Right renal pelvis (tissue), 4 donors: ENCODE measurements at places on chromosomes 3 and 15.

DNA sequence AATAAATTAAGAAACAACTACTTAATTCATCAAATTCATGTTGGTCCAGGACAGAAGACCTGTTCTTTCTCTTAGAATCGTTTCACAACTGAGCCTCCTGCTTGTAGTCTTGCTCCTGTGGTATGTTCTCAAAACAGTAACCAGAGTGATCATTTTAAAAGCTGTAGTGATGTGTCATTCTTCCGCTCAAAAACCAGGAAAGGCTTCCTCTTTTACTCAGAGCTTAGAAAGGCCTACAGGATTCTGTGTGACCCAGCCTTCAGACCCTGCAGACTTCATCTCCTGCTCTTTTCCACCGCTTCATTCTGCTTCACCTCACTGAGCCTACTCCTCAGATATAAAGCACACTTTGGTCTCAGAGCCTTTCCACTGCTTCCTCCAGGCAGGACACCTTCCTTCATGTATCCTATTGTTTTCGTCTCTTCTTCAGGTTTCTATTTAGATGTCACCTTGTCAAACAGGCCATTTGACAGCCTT, 22.7 kb downstream of the ST6GAL1 start:
- no peak for DNase-seq

- no peak for DNase-seq
Measured at GRCh38 chr3:134832585-134832984, 37.5 kb downstream of the EPHB1 start.

- no peak for DNase-seq
Measured at GRCh38 chr3:15602146-15602536, 596 bp downstream of the BTD start.

DNA sequence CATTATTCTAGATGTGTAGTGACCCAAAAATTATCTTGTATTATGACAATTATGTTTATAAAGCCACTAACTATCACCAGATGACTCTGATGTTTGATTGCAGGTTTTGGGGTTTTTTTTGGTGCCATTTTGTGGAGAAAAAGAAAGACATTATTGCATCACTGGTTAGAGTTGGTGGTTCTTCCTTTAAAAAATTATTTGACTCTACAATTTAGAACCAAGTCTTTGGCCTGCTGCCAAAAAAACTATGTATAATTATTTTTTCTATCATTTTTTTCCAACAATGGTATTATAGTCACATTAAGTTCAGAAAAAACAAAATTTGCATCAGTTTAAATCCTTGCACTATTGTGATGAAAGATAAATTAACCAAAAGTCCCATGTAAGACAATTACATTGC, 258.6 kb upstream of the GRM7 start:
- DNase-seq: no peak

- no peak for DNase-seq
Measured at GRCh38 chr3:172859041-172859440, 108.5 kb downstream of the ECT2 start.

DNA sequence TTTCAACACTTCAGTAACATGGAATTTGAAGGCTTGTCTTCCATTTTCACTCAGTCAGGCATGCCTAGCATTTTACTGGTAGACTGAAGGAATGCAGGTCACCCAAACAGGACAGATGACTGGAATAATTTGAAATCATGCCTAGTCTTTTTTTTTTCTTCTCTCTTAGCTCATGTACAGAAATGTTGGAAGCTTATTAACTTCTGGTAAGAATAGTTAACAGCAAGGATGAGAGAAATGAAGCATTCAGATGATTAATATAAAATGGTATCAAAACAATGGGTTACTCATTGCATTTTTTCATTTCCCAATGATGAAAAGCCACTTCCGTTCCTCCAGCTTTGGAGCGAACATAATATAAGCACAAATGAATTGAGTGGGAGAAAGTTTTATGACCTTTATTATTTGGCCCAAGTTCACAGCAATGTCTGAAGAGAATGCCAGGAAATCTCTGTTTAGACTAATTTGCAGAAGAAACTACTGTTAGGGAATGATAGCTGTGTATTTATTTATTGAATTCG, 431.6 kb upstream of the RASGRP1 start:
- DNase-seq: no peak

DNA sequence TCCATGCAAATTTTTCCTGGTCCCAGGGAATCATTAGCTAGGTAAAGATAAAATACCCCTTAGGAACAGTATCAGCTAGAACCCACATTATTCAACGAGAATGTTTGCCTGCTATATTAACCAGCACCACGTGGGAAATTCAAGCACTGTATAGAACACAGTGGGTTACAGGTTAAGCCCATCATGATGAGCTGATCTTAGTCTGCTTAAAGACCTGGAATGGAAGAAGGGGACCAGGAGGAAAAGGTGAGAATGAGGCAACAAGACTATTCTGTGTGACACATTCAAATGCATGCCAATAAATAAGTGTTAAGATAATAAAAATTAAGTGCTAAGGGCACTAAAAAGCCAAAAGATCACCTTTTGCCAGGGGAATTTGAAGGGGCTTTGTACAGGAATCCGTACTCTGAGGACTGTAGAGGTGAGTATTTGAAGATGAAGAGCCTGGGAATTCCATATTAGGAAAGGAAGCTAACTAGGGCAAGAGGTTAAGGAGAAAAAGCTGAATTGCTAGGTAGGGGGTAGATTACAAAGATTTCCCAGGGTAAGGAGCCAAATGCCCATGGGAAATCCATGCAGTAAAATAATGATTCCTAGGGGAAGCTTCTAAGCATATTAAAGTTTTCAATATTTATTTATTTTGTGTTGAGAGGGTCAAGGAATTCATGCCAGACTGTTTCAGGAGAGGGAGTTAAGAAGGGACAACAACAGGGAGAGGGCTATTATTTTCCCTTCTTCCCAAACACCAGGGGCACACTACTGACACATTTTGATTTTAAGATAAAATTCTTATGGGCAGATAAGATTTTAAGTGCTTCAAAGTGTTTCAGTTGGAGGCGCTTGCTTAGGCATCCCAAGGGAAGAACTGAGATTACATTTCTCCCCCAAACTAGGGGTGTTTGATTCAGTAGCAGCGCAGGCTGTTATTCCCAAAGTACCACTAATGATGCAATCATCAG, 2.3 kb upstream of the MED12L start:
- no peak for DNase-seq

- no peak for DNase-seq
Measured at GRCh38 chr3:55804170-55805095, 317.3 kb upstream of the WNT5A start.

DNA sequence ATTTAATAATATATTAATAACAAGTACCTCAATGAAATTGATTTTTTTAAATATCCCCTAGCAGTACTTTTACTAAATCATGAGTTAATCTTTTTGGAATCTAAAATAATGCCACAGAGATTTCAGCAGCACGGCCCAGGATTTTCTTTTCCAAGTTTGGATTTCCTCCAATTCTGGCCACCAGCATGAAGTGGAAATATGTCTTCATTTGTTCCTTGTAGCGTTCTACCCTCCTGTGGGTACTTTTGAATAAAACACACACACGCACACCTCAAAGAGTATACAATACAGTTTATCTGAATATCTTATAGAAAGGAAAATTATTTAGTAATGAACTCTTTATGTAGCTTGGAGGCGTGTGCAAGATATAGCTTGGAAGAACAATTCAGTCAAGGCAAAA, 125.1 kb upstream of the STT3B start:
- no peak for DNase-seq

GRCh38 chr3:57184526-57184925, 15.3 kb downstream of the HESX1 start:
- DNase-seq: no peak

DNA sequence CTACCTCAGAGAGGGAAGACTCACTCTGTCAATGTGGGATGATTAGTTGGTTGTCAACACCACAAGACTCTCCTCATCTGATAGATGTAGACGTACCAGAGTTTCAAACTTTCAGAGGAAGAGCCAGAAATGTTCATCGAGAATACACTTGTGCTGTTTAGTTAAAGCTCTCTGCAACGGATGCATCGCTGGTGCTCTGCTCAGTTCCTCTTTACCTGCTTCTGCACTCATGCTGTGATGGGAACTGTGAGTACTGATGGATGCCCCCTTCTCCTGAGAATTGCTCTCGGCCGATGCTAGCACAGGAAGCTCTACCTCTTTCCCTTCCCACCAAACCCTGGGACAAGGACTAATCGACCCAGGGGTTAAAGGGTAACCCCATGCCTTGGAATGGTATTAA, 51.8 kb upstream of the CCDC54 start:
- DNase-seq: no peak

DNA sequence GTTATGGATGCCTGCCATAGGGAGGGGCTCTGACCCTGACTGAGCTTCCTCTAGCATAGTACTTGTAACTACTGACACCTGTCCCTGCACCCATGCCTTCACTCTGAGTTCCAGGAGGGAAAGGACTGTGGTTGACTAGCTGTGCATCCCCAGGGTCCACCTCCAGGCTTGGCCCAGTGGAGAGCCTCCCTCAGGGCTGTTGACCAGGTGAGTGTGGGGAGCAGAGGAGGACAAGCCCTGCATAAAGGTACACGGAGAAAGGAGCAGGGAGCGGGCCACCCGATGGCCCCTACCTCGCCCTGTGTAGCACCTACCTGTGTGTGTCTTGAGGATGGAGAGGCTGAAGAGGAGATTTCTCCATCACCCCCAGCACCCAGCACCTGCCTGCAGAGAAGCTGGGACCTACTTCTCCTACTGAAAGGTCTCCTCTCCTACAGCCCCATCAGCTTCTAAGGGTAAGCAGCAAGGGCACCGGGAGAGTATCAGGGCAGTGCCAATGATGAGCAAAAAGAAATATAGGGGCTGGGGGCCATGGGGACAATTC, 6.7 kb upstream of the LTF start:
- no peak for DNase-seq

DNA sequence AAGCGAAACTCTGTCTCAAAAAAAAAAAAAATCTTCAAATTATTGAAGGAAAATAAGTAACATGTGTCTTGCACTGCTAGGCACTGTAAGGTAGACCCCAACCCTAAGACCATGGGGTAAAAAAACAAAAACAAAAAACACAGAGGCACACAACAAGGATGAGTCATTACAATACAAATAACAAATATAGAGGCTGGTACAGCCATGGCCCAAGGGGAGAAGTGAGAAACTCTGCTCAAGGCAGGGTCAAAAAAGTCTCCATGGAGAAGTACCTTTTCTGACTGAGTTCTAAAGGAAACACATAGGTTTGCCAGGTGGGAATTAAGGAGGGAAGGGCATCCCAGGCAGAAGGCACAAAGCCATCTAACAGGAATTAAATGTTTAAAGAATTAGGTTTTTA, 54.5 kb downstream of the TOP2B start:
- DNase-seq: no peak

- DNase-seq: no peak
Measured at GRCh38 chr3:129060276-129061022, at the start of gene GP9. Gene GP9 (plus strand): TSS chr3:129060779. CDS start chr3:129061740, 961 bp downstream.

DNA sequence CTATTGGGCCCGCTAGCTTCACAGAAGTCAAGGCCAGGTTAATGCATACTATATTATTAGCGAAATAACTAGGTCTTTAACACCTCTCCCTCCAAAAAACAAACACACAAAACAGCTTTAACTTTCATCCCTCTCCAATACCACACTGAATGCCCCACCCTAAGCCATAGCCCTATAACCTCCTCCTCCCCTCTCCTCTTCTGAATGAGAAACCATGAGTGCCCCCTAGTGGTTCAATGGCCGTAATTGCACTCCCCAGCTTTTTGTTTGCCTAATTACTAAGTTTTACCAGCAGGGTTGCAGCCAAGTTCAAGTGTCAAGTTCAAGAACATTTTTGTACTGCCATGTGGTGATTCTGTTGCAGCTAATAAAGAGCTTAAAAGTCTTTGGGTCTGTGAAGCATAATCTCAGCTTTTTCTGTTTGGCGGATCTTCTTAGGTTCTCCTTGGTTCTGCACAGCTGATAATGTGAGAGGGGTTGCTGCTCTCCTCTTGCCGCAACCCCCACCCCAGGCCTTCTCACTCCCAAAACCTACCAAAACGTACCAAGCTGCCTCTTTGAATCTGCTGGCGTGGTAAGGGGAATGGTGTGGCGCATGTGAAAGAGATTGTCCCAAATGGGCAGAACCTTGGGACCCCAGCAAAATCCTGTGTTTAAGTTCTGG, 57.9 kb downstream of the RPL22L1 start:
- peak; percentile 83 for DNase-seq

GRCh38 chr3:193499136-193499770, 55.4 kb downstream of the ATP13A4 start:
- DNase-seq: no peak

DNA sequence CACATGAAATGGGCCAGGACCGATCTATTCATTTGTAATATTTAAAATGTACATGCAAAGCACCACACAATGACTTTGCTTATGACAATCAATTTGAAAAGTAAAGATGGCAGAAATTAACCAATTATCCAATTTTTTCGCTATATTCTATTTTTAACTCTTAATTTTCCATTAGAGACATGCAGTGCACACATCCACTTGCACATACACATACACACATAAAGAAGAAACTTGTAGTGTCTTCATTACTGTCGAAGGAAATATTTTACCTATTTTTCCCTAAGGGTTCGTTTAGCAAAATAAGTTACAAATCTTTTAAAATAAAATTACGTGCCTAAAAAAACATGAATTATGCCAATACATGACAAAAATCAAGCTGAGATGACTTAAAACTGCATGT, 194.3 kb upstream of the MDFIC2 start:
- no peak for DNase-seq

- no peak for DNase-seq
Measured at GRCh38 chr15:63495780-63496488, 8.5 kb upstream of the USP3 start.

GRCh38 chr3:128316481-128316891, 150.2 kb downstream of the DNAJB8 start:
- DNase-seq: no peak

DNA sequence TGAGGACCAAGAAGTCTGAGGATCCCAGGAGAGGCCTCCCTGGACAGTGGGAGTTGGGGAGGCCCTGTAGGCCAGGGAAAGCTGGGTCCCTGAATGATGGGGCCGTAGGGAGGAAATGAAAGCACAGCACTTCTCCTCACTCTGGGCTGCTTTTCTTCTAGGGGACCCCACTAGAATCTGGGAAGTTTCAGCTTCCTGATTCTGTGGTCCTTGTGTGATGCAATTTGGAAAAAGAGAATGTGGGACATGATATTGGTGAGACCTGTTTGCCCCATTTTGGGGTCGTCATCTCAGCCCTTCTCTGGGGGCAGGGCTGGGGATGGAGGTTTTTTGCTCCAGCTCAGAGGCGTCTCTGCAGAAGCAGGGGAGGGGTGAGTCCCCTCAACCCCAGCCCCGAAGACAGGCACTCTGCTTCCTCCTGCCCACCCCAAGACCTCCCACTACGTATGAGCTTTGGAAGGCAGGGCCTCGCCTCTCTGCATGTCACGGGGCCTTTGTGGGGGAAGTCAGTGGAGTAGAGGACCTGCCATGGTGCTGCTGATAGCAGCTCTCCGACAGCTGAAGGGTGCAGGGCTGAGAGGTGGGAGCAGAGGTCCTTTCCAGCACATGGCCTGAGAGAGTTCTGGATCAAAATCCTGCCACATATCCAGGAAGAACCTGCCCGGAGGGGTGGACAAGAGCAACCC, 1.5 kb upstream of the SNX22 start:
- no peak for DNase-seq

DNA sequence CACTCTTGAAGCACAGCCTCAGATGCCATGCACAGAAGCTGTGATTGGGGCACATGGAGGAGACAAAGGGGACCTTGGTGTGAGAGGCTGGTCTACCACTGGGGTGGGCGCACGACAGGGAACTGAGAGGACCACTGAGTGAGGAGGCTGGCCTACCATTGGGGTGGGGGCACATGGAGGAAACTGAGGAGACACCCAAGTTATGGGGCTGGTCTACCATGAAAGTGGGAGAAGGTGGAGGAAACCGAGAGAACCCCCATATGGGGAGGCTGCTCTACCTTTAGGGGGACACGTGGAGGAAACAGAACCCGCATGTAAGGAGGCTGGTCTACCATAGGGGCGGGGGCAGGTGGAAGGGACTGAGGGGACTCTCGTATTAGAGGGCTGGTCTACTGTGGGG, 153.4 kb downstream of the FBLN2 start:
- no peak for DNase-seq
